ENCODE measurements at places on chromosomes 3 and 15.

DNA sequence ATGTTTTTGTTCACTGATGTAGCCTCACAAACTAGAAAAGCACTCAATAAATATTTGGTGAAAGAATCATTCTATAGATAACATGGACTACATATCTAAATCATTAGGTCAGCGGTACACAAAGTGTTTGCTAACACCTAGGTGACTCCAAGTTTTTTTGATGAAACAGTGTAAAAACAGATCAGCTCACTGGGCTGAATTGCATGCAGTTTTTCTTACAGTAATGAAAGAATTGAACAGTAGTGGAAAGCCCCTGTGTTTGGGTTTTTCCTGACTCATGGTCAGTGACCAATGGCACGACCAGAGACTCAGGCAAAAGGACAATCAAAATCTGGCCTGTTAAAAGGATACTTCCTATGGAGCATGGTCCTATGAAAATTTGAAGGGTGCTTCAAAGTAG lies 384.3 kb upstream of the EPHA6 start:
- no peak for DNase-seq

GRCh38 chr3:134369861-134370596 lies 4.2 kb downstream of the AMOTL2 start:
- DNase-seq = no peak

DNA sequence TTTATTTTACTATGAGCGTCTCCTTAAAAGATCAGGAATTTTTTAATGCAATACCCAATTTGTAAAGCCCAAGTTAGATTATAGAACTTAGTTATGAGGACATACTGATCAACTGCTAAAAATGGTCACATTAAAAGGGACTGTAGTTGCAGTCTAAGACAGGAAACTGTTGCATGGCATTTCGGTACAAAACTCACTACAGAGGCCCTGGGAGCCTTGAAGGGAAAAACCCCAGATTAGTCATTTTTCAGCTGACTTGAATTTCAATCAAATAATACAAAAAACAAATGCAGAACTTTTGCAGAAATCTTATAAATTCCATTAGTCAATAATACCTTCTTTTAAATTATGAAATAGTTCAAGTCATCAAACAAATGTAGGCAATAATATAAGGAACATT lies 6.9 kb upstream of the PTX3 start:
- no peak for DNase-seq

DNA sequence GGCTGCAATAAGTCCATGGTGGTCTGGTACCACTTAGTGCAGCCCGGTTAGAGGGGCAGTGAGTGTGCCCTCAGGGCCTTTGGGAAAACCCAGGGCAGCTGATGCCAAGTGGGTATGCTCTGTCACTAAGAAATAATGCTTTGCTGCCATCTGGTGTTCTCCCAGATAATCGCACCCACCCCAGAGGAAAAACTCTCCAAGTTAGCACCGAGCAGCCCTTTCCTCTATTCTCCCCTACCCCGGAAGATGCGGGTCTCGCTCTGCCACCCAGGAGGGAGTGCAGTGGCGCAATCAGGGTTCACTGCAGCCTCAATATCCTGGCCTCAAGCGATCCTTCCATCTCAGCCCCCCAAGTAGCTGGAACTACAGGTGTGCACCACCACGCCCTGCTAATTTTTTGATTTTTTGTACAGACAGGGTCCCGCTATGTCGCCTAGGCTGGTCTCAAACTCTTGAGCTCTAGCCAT lies 21.3 kb upstream of the DAPK2 start:
- DNase-seq = no peak

DNA sequence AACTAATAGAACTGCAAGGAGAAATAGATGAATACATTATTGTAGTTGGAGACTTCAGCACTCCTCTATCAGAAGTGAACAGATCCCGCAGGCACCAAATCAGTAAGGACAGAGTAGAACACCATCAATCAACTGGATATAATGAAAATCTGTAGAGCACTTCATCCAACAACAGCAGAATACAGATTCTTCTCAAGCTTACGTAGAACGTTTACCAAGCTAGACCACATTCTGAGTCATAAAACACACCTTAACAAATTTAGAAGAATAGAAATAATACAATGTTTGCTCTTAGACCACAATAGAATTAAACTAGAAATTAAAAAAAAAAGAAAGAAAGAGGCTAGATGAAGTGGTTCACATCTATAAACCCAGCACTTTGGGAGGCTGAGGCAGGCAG lies 70.7 kb upstream of the NEDD4 start:
- no peak for DNase-seq

- DNase-seq = no peak
Observed at GRCh38 chr3:10334459-10334858, 13.5 kb upstream of the SEC13 start.

GRCh38 chr15:74376226-74376625 lies 8.8 kb upstream of the CYP11A1 start:
- DNase-seq = no peak

DNA sequence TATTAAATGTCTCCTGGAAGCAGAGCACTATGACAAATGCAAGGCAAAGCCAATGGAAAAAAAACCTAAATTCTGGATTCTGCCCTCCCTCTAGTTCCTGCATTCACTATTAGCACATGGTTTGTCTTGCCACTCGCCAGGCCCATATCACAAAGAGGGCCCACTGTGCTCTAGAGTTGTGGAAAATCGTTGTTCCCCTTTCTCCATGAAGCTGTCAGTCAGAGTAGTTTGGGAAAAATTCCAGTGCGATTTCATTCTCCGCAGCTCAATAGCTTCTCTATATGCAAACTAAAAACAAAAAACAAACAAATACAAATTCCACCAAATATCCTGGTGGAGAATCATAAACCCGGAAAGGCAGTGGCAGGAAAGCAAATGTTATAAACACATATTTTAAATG lies 77.3 kb downstream of the RORA start:
- no peak for DNase-seq

DNA sequence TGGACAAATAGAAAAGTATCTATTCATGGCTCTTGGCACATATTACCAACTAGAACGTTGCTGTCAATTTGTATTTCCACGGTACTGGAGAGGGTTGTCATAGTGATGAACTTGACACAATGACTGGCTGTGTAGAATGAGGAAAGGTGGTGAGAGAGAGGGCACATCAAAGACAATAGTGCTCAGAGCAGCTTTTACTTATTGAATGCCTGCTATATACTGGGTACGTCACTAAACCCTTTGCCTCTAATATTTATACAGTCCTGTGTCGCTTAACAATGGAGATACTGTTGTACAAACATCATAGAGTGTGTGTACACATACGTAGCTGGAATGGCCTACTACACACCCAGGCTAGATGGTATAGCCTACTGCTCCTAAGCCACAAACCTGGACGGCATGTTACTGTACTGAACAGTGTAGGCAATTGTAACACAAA lies 8.3 kb downstream of the TMPRSS7 start:
- no peak for DNase-seq

- DNase-seq = no peak
Observed at GRCh38 chr15:99929266-99929665, 196.0 kb upstream of the LYSMD4 start.

GRCh38 chr15:70535071-70535954 lies 228.0 kb downstream of the UACA start:
- DNase-seq = no peak

DNA sequence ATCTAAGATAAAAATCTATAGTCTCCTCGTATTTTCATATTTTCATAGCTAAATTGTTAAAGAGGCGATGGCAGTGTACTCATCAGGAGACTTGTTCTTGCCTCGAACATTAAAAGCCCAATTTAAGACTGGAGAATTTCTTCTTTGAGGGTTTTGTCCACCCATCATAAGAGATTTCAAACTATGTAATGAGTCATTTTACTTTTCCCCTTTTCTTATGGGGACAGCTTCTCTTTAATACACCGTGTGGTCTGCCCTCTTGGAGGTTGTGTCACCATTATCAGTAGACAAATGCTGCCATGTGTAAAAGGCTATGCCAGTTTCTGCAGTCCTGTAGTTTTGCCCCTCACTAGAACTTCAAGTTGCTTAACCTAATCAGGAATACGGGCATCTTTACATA lies 16.9 kb downstream of the TGFBR2 start:
- DNase-seq = no peak

GRCh38 chr3:175399156-175399840 lies 540.2 kb downstream of the NAALADL2 start:
- DNase-seq = no peak

GRCh38 chr3:123644358-123644757 lies 59.5 kb upstream of the HACD2 start:
- DNase-seq = no peak

- DNase-seq = no peak
Observed at GRCh38 chr3:68328049-68328448, 604.3 kb downstream of the TAFA4 start.

DNA sequence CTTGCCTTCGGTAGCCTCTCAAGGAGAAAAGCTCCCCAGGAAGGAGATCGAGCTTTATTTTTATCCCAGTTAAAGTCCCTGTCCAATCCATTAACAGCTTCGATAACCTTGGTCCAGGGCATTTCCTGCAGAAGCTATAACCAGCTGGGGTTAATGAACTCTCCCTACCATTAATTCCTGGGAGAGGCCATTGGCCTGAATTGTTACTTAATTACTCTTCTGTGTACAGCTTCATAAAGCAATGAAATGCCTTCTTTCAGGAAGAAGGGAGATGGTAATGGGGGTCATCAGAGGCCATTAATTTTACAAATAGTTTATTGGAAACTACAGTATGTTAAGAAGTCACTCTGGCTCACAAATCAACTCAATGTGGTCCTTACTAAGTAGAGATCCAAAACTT lies 1.9 kb upstream of the TMCO5A start:
- no peak for DNase-seq

DNA sequence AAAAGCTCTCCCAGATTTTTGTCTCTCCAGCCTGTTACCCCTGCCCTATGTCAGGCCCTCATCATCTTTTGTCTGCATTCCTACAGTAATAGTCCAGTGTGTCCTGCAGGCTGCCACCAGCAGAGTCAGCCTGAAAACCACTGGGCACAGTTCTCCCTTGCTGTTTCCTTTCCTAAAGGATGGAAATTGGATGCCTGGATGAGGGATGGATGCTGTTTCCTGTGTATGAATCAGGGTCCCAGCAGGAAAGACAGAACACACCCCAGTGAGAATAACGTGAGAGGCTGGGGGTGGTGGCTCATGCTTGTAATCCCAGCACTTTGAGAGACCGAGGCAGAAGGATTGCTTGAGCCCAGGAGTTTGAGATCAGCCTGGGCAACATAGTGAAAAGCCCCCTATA lies 3.3 kb upstream of the SNX33 start:
- DNase-seq = no peak

DNA sequence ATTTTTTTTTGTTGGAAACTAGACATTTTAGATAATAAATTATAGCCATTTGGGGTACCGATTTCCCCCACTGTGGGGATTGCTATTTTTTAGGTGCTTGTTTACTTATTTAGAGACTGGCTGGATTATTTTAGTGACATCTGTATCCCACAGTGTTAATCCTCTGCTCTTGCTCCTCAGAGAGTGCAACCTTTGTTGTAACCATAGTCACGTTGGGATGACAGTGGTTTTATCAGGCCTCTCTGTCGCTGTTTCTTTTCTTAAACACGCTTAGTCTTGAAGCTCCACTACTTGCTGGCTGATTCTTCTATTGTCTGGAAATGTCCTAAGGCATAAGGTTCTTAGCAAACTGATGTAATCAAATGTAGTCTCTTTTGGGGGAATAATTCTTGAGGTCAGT lies 451.6 kb upstream of the SEMA6D start:
- no peak for DNase-seq

- DNase-seq = no peak
Observed at GRCh38 chr3:63911509-63911872, 692 bp downstream of the SCAANT1 start.

- DNase-seq = no peak
Observed at GRCh38 chr3:124391774-124392173, 338.5 kb upstream of the UMPS start.

DNA sequence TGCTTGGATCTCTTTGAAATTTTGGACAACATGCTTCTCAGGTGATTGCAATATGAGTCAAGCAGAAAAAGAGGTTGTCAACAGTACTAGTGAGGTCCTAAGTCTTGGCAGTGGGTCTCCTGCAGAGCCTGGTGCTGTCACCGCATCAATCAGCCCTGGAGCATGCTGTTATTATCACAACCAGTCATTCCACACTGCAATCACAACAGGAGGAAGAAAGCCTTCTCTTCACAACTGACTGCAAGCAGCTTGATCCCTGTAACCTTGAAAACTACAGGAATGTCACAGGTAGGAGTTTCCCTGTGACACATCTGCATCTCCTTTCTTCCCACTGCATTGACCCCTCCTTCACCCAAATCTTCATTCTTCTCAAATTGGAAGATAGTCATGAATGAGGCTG lies 451.1 kb upstream of the ATP11B start:
- DNase-seq = no peak

DNA sequence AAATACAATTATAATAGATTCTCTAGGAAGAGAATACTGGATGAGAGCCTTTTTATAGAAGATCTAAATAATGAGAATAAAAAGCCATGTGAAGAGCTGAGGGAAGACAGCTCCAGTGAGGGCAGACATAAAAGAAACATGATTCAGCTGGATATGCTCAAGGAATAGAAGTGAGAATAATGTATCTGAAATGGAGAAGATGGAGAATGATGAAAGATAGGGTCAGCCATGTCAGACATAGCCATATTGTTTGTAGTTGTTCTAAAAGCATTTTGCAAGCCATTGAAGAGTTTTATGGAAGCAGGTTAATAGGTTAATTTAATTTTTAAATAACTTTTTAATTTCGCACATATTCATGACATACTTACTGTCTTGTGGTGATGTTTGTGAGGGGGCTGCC lies 713.5 kb upstream of the ARPP21 start:
- DNase-seq = no peak

- no peak for DNase-seq
Observed at GRCh38 chr15:70770863-70771262, 7.5 kb upstream of the UACA start.

DNA sequence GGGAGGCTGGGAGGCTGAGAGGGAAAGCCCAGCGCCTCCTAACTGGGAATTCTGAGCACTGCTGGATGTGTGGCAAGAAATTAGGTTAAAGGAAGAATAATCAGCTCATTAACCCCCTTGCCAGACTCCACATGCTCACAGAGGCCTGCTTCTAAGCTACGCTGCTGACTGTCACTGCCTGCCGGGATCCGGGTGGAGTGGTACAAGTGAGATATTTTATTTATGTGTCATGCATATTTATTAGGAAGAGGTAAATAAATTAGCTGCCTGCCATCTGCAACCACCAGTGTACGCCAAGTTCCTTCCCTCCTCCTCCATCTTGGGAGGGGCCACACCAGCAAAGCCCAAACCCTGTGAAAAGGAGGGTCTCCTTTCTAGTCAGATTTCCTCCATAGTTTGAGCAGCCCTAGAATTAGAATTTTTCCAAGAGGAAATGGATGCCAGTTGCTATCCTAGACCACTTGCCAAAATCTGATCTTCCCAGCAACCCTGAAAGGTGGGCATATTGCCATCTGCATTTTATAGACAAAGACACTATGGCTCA lies 43.5 kb upstream of the GRIP2 start:
- DNase-seq = no peak

Measured in SIG-M5 (cell line).